NCI-H187 (cell line): ENCODE measurements at places on chromosomes 7 and 10.

- no peak for DNase-seq
Measured at GRCh38 chr10:100653238-100653956, 92.0 kb upstream of the PAX2 start.

- no peak for DNase-seq
Measured at GRCh38 chr10:18456984-18457383, 194.4 kb downstream of the NSUN6 start.

DNA sequence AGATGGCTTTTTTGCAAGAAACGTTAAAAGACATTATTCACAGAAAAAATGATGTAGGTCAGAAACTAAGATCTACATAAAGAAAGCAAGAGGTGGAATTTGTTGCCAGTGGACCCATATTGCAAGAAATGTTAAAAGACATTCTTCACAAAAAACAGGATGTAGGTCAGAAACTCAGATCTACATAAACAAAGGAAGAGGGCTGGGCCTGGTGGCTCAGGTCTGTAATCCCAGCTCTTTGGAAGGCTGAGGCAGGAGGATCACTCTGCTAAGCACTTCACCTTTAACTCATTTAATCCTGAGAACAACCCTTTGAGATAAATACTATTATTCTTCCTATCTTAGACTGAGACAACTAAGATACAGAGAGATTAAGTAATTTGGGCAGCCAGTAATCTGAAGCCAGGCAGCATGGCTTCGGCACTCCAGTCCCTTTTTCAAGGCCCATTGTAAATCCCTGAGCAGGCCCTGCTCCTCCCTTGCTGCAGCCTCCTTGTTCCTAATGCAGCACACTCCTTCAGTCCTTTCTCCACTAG, 11.6 kb downstream of the ZFAND4 start:
- DNase-seq, result no peak

GRCh38 chr10:106467506-106467905, 697.0 kb downstream of the SORCS1 start:
- DNase-seq, result no peak

DNA sequence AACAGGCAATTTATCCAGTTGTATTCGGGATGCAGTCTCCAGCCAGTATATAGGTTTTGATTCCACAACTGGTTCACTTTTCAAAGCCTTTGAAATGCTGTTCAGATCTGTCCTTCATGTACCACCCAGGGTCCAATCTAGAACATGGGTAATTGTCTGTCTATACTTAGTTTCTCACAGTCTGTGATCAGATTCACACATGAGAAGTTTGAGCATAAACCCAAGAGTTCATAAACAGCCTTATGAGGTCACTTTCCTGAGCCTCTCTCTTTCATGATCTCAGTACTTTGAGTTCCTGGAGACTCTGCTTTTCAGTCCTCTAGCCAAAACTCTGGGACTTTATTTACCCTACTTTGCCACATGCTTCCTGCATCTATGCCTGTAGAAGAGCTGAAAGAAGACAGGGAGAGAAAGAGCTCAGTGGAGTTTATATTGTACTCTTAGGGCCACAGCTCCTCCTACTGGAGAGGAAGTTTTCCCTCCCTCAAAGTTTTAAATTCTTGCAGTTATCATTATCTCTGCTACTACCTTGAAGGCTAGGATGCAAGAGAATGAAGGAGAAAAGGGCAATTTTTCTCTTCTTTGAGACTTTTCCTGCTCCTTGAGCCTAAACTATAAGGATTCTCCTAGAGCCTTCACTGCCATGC, 172.0 kb downstream of the ZEB1 start:
- DNase-seq, result no peak

DNA sequence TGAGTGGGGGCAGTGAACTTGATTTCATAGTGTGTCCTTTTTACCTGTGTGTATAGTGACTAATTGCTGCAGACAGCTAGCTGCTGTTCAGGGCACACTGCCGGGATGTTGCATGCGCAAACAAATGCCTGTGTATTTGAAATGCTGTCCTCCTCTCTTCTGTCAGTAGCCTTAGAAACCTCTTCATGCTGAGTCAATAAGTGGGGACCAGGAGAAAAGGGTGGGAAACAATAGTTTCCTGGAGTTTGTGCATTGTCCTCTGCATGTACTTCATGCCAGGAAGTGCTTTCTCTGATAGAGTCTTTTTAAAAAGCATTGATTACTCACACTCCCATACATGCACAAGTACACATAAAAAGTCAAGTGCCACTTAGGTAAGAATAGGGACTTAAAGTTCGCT, 1183.7 kb upstream of the CELF2 start:
- peak; percentile 56 for DNase-seq

GRCh38 chr7:144048648-144049047, at the start of gene OR2A5:
OR2A5 (plus strand) TSS chr7:144048948; CDS start chr7:144050402, 1,454 bp downstream.
- DNase-seq, result no peak

GRCh38 chr7:114589436-114589835, 174.8 kb downstream of the FOXP2 start:
- no peak for DNase-seq

DNA sequence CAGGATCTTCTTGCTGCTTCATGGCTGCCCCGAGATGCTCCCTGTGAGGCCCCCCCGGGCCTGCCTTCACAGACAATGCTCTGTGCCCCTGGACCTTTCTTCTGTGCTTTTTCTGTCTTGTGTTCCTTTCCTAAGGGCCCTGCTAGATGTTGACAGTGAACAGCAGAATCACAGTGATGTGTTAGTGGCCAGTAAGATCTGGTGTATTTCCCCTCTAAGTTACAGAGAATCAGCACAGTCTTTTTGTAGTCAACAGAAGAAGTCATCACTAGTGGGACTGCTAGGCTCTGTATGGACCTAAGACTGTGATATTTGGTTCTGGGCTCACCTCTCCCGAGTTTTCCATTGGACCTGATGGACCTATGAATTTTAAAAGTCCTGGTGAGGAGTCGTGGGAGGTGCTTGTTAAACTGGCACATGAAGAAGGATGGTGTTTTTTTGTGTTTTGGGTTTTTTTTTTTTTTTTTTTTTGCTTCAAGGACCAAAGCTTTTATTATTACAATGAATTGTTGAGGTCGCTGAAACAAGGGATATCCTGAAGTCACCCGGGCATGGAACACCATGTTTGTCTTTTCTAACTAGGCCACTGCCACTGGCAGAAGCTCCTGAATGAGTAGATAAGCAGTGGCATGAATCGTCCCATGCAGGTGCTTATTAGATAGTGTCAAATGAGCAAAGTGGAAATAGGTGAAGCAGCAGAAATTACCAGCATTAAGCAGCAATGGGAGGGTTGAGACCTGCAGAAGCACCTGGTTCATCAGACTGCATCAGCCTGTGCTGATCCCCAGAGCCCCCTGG, 194.8 kb downstream of the CELF2 start:
- DNase-seq, result no peak

- DNase-seq, result no peak
Measured at GRCh38 chr10:13311177-13311575, 11.3 kb upstream of the PHYH start.

GRCh38 chr10:62376071-62377025, 2.2 kb downstream of the ZNF365 start:
- no peak for DNase-seq

GRCh38 chr10:26755443-26755903, 58.0 kb downstream of the PDSS1 start:
- DNase-seq, result no peak

GRCh38 chr10:49302088-49302487, 3.1 kb downstream of the C10orf71 start:
- DNase-seq, result no peak

GRCh38 chr7:100568896-100569844, 4.5 kb downstream of the SAP25 start:
- DNase-seq, result no peak

- DNase-seq, result no peak
Measured at GRCh38 chr10:71720288-71720687, 710 bp upstream of the C10orf105 start.

DNA sequence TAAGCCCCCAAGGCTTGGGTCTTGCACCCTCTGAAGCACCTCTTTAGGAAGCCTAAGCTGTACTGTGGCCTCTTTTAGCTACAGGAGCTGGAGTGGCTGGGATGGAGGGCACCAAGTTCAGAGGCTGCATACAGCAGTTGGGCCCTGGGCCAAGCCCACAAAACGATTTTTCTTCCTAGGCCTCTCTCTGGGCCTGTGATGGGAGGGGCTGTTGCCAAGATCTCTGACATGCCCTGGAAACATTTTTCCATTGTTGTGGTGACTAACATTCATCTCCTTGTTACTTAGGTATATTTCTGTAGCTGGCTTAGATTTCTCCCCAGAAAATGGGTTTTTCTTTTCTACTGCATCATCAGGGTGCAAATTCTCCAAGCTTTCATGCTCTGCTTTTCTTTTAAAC, 375.7 kb upstream of the NPSR1 start:
- DNase-seq, result no peak

DNA sequence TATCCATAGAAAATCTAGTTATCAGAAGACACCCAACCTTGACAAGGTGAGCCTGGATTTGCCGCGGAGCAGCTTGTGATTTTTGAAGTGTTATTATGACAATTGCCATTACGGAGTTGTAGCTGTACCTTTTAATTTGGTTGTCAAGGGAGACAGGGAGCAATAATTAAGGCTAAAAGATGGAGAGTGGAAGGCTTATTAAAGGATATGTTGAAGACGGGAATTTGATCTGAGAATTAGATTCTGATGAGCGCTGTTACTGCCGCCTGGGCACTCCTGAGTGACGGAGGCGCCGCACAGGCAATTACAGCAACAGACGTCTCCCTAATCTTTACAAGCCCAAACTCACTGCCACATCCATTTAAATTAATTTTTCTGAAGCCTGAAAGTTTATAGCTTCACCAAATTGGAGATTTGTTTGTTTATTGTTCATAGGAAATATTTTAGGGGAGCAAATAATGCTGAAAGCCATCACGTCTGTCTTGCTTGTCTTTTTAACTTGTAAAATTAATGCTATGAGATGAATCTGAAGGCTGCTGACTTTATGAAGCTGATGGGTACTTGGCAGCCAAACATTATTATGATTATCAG, 475.0 kb upstream of the ADARB2 start:
- DNase-seq, result no peak

DNA sequence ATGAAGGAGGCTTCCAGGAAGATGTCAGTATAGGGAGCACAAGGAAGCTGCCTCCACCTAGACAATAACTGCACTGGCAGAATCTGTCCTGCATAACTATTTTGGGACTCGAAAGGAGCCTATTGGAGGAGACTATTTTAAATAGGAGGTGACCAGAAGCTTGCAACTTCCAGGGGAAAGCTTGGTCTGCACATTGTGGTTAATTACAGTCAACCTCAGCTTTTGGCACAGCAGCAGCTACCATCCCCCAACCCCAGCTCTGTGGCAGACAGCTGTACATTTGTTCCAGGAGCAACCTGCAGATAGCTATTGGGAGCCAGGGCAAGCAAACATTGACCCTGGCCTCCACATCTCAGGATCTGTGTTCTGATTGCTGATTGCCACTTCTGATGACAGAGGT, 46.3 kb upstream of the NANOS1 start:
- no peak for DNase-seq
